GM04504 (cell line): ENCODE measurements at places on chromosomes 16 and 17.

GRCh38 chr17:21239680-21240368 lies 13.4 kb downstream of the NATD1 start:
- no peak for DNase-seq

GRCh38 chr17:38416840-38417209 lies 11.4 kb upstream of the ARHGAP23 start:
- DNase-seq: no peak

- DNase-seq: no peak
Measured at GRCh38 chr17:47066095-47066494, 87.0 kb upstream of the RPRML start.

GRCh38 chr17:37158290-37158689 lies 209.5 kb downstream of the AATF start:
- DNase-seq: no peak

GRCh38 chr16:59540621-59541020 lies 806.5 kb upstream of the GOT2 start:
- DNase-seq: no peak

- DNase-seq: no peak
Measured at GRCh38 chr16:89530401-89531381, 22.5 kb downstream of the SPG7 start.
